ENCODE measurements at places on chromosomes 7 and 10.

- DNase-seq: no peak
These were observed 41.8 kb upstream of the GJD4 start for GRCh38 chr10:35563261-35563891.

DNA sequence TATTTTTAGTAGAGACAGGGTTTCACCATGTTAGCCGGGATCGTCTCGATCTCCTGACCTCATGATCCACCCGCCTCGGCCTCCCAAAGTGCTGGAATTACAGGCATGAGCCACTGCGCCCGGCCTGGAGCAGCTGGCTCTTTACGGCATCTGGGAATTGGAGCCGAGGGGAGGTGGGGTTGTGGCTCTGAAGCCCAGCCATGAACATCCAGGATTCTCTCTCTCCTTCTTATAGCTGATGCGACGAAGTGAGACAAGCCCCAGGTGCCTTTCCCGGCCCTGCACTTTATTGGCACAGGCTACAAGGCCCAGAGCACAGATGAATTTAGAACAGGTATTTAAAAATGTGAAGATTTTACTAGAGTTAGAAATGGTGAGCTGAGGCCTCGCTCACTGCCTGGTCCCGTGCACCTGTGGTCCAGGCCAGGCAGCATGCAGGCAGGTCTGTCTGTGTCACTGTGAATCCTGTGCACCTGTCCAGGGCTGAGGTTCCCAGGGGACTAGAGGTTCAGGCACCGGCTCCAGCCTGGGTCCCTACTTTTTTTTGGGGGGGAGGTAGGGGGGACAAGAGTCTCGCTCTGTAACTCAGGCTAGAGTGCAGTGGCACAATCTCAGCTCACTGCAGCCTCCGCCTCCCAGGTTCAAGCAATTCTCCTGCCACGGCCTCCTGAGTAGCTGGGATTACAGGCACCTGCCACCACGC lies 379.7 kb upstream of the FOXK1 start:
- no peak for DNase-seq

GRCh38 chr7:47543714-47544113 lies 38.2 kb downstream of the TNS3 start:
- DNase-seq: no peak

- DNase-seq: no peak
These were observed 32.3 kb downstream of the CARD11 start for GRCh38 chr7:3011211-3011852.

DNA sequence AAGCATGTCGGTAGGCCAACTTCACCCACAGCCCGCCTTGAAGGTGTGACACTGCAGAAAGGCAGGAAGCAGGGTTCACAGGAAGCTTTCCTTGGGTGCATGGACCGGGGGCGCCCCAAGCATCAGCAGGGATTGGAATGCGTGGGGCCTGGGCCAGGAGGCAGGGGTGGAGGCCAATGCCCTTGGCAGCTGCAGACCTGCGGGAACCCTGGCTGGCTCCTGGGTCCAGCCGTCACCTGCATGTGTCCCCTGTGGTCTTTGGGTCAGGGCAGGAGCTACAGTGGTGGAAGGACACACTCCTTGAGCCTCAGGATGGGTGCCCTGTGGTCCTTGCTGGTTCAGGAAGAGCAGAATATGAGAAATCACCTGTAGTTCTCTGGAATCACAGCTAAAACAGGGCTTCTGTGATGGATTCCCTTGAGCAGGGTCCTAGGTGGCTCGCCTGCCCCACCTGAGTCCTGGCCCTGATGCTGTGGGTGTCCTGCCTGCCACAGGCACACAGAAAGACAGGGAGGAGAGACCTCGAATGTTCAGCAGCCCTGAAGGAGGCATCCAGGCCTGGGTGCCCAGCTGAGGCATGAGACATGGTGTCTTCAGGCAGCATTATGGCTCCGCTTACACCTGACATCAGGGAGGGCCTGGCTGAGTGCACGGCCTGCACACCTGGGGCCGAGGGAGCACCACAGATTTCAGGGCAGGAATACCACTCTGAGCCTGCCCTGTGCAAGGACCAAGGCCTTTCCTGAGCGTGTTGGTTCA lies 15.1 kb downstream of the ANTXRL start:
- no peak for DNase-seq

GRCh38 chr10:2077231-2077630 lies 339.9 kb upstream of the ADARB2 start:
- no peak for DNase-seq

GRCh38 chr7:121103579-121103978 lies 115.1 kb downstream of the CPED1 start:
- no peak for DNase-seq

- DNase-seq: no peak
These were observed 54.3 kb upstream of the AKR1E2 start for GRCh38 chr10:4771554-4772201.

- no peak for DNase-seq
These were observed 4.7 kb downstream of the IDI2 start for GRCh38 chr10:1020958-1021357.

- peak; percentile 72 for DNase-seq
These were observed 84.1 kb downstream of the GNAI1 start for GRCh38 chr7:80218723-80219122.

DNA sequence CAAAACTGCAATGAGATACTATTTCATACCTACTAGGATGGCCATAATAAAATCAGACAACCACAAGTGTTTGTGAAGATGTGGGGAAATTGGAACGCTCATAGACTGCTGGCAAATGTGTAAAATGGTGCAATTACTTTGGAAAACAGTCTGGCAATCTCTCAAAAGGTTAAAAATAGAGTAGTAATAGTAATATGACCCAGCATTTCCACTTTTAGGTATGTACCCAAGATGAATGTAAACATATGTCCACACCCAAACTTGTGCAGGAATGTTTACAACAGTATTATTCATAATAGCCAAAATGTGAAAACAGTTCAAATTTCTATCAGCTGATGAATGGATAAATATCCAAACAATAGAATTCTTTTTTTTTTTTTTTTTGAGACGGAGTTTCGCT lies 731.6 kb upstream of the ANKRD30A start:
- DNase-seq: no peak

GRCh38 chr10:77637532-77638320 lies at the start of gene KCNMA1:
KCNMA1 (minus strand) TSS chr10:77637808.
- DNase-seq: peak; percentile 63

GRCh38 chr7:109284943-109285342 lies 715.3 kb downstream of the DNAJB9 start:
- no peak for DNase-seq

DNA sequence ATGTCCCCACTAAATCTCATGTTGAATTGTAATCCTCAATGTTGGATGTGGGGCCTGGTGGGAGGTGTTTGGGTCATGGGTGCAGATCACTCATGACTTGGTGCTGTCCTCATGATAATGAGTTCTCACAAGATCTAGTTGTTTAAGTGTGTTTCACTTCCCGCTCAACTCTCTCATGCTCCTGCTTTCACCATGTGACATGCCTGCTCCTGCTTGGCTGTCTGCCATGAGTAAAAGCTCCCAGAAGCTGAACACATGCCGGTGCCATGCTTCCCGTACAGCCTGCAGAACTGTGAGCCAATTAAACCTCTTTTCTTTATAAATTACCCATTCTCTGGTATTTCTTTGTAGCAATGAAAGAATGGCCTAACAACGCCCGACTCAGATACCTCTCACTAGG lies 6.2 kb upstream of the PSTK start:
- DNase-seq: no peak

DNA sequence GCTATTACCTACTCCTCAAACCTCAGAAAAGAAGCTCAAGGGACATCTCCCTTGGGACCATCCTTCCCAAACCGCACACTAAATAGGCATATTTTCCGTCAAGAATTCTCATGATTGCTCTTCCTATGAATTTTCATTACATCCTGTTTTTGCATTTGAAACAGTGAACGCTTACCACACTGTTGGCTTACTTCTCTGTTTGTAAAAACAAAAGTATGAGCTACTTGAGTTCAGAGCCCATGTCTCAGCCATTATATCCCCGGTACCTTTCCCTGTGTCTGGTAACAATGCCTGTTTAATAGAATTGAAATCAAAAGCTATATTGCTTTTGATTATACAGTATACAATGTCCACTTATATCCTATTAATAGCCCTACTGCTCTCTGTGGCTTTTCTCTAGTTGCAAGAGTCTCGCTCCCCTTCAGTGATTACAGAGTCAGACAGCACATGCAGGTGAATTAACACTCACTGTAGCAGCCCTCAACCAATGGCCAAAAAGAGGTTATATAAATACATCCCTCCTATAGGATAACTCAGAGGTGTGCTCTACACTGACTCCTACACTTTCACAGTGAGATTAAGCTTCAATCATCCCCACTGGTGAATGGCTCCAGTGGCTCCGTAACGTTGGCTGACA lies 264.4 kb downstream of the SORCS1 start:
- DNase-seq: no peak

- DNase-seq: peak; percentile 97
These were observed 672.2 kb downstream of the INHBA start for GRCh38 chr7:41030673-41031072.

DNA sequence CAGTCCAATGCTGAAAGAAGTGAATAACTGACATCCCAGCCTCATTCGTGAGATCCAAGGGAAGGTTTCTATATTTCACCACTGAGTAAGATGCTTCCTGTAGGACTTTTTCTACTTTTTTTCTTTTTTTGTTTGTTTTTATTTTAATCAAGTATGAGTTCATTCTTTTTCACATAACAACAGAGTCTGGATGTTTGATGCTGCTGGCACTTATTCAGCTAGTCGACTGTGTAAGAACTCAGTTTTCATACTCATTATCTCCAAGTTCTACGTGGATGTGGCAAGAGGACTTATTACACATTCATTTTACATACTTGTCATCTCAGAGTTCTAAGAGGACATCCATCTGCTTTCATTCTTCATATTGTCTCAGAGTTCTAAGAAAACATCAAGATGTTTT lies 86.9 kb downstream of the CPXM2 start:
- DNase-seq: no peak

- DNase-seq: no peak
These were observed 5.7 kb upstream of the RBM28 start for GRCh38 chr7:128349466-128349825.

- no peak for DNase-seq
These were observed 182.0 kb downstream of the CUX1 start for GRCh38 chr7:101999393-101999792.

DNA sequence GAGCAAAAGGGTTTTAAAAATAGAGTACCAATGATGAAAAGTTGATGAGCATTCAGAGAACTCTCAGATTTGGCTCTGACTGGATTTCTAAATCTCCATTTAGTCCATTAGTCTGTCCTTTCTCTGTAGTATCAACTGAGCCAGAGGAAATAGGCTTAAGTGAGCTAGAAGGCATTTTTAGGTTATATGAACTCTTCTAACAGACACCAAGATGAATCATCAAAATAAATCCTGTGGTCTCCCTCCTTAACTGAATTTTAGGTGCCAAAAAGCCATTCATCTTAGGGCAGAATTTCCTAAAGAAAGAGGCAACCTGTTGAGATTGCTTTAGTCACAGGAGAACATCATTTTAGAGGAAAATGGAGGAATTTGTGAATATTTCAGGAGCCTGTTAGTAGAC lies 305.1 kb downstream of the AUTS2 start:
- DNase-seq: no peak

Data from NCI-H226 (cell line).